ENCODE measurements at places on chromosomes 11 and 22.

GRCh38 chr11:64694821-64695365 is 28.1 kb downstream of the NRXN2 start:
- DNase-seq: no peak

GRCh38 chr11:9562716-9563115 is 10.8 kb upstream of the WEE1 start:
- DNase-seq: no peak

- no peak for DNase-seq
Observed at GRCh38 chr11:126122863-126123262, 60.2 kb upstream of the CDON start.

DNA sequence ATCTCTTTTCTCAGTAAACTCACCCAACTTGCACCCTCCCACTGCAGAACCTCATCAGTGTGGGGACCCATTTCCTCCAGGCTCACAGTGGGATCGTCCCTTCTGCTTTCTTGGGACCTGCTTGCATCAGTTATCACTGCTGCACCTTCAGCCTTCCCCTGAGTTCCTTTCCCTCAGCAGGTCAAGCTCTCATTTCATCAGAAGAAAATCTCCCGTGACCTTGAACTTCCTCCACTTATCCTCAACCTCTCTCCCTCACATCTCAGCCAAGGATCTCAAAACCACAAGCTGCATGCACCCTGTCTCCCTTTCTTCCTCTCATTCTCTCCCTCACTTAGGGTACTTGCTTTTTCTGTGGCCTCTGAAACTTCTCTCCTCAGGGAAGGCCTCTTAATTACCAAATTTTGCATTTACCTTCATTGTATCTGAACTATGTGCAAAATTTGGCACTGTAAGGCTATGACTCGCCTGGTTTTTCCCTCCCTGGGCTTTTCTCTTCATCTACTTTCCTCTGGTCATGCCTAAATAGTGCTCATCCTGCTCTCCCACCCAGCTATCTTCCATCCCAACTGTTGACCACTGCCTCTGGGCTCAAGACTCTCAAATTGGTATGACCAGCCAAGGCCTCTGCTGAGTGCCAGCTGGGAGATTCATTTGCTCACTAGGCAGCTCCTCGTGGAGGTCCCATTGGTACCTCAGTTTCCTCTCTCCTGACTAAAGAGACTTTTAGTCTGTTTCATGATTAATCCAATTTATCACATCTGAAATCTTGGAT is 2.7 kb upstream of the RCE1 start:
- no peak for DNase-seq

DNA sequence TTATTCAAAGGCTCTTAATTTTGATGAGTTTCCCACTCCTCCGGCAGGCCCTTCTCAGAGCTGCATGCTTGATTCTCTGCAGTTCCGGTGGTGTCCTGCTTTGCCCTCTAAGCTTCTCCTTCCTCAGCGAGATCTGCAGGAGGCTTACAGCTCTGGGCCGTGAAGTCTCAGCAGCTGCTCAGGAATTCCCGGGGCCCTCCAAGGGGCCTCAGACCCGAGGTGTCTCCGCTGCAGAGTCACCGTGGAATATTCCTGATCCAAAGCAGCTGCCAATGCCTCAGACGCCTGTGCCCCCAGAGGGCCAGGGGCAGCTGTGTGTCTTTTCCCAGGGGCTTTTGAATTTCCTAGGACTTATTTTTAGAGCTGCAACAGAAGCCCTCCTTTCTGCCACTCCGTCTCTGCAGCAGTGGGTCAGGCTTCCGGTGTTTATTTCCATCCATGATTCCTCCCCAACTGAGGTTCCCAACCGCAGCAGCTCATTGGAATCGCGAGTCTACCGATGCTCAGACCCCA is 37.2 kb downstream of the RPS6KA4 start:
- no peak for DNase-seq

DNA sequence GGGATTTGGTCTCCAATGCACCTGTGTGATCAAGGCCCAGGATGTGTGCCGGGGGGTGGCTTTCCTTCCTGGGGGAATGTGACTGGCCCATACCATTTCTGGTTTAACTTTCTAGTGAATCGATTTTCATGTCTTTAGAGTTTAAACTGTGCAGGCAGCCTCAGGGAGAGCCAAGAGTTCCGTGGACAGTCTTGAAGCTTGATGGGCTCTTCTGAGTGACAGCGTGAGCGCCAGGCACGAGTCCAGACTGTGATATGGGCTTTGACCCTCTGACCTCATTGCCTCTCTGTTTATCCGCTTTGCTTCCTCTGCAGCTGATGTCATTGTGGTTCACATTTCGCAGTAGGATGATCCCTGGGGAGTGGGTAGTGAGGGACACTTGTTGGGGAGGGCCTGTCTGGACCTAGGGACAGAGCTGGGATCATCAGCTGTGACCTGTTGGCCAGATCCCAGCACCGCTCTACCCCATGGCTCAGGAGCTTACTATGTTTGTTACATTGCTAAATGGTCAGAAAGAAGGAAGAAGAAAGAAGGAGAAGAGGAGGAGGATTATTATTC is 80.6 kb upstream of the CLDN5 start:
- DNase-seq: no peak

- peak; percentile 77 for DNase-seq
Observed at GRCh38 chr11:64298966-64299846, 952 bp upstream of the CATSPERZ start.

GRCh38 chr11:86249307-86250098 is 5.0 kb downstream of the EED start:
- no peak for DNase-seq

- no peak for DNase-seq
Observed at GRCh38 chr11:116357784-116358544, 414.8 kb downstream of the BUD13 start.
